ENCODE measurements at places on chromosomes 12 and 14.

DNA sequence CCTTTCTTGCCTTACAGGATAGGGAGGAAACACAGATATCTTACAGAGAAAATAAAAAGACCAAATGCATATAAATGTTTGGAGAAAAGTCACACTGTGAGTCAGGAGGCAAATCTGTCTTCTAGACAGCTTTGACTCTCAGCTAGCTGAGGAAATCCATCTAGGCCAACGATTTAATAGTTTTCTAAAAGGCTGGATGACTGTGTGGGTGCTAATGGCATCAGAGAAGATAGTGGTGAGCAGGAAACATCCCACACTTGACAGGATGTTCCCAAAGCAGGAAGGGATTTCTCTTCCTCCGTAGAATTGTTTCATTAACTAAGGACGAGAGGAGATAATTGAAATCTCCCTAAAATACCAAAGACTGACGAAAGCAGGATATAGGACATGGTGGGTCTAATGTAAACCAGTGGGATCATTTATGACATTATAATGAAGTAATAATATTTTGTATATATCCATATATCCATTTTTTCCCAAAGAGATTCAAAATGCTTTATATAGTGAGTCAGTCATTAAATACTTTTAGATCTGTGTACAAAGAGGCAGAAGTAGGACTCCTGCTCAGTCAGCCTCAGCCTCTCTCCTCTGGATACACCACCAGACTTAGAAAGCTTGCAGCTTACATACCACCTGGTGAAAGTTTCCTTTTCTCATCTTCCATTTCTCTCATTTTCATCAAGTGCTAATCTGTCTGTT is 44.3 kb upstream of the PSMA6 start:
- no peak for DNase-seq

GRCh38 chr14:68546839-68547238 is 246.0 kb downstream of the ZFP36L1 start:
- no peak for DNase-seq

DNA sequence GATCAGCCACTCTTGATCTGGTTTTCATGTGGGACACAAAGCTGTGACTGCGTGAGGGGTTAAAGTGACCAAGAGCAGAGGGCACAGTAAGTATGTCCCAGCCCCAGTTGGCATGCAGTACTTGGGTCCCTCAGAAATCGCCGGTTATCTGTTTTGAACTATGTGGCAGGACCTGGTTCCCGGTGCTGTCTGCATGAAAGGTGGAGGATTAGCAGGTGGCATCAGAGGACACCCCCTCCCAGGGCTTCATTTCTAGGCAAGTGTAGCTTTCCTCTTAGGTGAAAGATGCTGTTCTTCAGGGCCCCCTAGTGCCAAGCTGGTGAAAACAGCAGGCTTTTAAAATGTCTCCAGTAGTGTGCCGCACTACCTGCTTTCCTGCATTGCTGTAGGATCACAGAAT is 57.1 kb downstream of the ATG14 start:
- DNase-seq, result peak; percentile 80

DNA sequence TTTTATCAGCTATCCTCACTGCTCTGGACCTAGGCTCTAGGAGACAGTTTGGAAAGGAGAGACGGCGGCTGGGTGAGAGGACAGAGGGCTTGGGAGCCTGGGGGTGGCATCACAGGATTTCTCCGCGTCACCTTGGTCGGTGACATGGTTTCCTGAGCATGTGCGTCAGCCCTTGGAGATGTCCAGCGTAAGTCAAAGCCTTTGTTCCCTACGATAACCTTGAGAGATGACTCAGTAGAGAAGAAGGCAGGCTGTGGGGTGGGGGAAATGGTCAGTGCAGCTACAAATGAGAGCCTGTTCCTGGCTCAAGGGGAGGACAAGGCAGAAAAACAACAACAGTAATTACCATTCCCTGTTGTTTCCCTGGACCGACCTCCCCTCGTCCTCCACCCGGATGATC is 90.2 kb upstream of the TBX3 start:
- DNase-seq, result no peak

GRCh38 chr12:109873653-109874052 is 6.7 kb downstream of the GLTP start:
- no peak for DNase-seq

GRCh38 chr12:9706086-9706685 is 26.7 kb downstream of the CLECL1 start:
- no peak for DNase-seq

GRCh38 chr14:76510181-76510580 is 134.2 kb downstream of the ESRRB start:
- no peak for DNase-seq

DNA sequence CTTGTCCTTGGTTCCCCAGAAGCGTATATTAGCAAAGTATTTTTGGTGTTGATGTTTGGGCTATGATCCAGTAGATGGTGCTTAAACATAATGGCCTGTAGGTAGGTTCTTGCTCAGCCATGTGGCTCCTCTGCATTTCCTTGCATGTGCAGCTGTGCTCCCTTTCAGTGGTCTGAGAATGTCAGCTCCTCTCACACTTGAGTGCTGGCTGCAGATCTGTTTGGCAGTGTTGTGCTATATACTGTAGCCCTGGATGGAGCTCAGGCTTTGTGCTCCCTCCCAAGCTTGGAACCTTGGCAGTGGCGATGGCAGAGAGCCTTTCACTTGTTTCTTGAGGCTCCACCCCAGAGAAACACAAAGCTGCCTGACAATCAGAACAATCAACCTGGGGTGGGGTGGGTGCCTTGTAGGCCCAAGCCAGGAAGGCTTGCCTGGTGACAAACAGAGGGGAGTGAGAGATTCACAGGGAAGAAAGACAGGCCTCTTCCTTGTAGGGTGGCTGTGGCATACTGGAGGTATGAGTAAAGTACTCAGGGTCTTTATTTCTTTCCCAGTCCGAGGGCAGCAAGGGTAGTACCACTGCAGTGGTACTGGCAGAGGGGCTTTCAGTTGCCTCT is 255.3 kb downstream of the RAD51B start:
- DNase-seq, result no peak

- DNase-seq, result no peak
Observed at GRCh38 chr14:51917193-51917592, 56.8 kb downstream of the GNG2 start.

DNA sequence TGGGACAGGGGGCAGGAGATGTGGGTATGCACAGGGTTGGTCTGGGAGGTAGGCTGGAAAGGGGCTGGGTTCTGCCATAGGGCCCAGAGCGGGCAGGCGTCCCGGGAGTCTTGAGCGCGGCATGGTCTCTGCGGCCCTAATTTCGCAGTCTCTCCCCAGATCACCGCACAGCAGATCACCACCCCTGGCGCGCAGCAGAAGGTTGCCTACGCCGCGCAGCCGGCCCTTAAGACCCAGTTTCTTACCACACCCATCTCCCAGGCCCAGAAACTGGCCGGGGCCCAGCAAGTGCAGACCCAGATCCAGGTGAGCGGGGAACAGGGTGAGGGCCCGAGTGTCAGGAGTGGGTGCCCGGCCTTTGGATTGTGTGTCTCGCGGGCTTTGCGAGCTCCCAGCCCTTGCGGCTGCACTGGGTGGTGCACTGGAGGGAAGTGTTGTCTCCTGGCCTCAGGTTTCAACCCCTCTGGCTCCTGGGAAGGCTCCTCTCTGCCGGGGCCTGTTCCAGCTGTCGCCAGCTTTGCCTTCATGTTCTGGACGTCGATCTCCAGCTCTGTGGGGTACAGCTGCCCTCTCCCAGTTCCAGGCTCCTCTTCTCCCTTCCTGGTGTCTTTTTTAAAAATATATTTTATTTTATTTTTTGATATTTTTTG is 74.7 kb downstream of the DDX51 start:
- peak; percentile 76 for DNase-seq

GRCh38 chr12:19694627-19695026 is 255.3 kb downstream of the AEBP2 start:
- no peak for DNase-seq

GRCh38 chr14:70073924-70074566 is 114.7 kb downstream of the SLC8A3 start:
- no peak for DNase-seq

- no peak for DNase-seq
Observed at GRCh38 chr14:95315156-95315555, 4.6 kb downstream of the CLMN start.

- peak; percentile 100 for DNase-seq
Observed at GRCh38 chr14:104721505-104722431, 2.3 kb upstream of the ADSS1 start.

GRCh38 chr12:120209851-120210250 is 8.9 kb upstream of the RPLP0 start:
- DNase-seq, result peak; percentile 38

DNA sequence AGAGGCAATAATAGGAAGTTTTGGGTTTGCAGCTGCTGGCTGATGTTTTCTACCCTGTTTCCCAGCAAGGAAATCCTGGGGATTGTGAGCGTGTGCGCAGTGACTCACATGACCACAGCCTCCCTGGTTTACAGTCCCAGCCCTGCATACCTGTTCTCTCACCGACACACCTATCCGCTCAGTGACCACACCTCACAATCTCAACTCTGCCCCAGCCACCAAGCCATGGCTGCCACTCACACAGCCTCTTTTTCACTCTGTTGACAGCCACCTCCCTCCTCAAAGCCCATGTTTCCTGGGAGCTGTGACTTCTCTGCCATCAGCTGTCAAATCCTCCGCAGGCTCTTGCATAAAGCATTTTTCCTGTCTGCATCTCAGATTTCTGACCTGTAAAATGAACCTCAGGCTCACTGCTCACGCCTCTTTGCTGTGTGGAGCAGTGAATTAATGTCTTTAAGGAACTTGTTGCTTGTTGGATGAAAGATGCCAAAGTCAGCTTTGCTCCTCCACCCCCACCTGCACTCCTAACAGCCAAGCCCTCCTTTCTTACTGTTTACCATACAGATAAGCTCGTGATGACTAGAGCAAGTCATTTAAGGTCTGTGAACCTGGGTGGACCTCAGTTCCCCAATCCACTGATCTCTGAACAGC is 43.5 kb downstream of the B4GALNT3 start:
- peak; percentile 27 for DNase-seq

- DNase-seq, result no peak
Observed at GRCh38 chr12:89244536-89244935, 107.8 kb downstream of the DUSP6 start.

DNA sequence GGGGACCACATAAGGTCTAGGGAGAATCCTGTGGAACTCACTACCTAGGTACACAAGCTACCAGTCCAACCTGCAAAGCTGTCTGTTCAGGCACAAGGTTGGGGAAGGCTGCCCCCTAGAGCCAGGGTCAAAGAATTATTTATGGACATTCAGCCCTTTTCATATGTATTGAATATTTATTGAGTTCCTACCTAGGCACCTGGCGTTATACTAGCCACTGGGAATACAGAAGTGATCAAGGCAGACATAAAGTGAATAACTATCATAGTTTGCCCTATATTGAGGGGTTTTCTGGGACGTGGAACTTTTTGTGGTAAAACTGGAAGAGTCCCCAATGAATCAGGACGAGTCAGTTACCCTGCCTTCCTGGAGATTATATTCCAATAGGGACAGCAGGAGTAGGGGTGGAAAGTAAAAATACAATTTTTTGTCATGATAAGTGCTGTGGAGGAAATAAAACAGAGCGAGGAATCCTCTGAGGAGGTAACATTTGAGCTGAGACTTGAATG is 5.8 kb upstream of the SLC48A1 start:
- DNase-seq, result peak; percentile 88

DNA sequence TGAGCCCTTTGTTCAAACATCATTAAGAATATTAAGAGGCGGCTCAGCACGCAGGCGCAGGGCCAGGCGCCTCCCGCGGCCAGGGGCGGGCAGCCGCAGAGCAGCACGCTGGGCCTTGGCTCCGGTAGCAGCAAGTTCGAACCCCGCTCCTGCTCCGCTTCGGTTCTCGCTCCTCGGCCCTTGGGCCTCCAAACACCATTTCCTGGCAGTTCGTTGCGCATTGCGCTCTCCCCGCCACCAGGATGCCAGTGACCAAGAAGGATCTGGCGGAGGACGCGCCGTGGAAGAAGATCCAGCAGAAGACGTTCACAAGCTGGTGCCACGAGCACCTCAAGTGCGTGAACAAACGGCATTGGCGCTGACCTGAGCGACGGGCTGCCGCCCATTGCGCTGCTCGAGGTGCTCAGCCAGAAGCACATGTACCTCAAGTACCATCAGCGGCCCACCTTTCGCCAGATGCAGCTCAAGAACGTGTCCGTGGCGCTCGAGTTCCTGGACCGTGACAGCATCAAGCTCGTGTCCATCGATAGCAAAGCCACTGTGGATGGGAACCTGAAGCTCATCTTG is 6.9 kb upstream of the ACVRL1 start:
- DNase-seq, result no peak

- DNase-seq, result no peak
Observed at GRCh38 chr12:124395986-124396385, 101.1 kb downstream of the RFLNA start.

GRCh38 chr12:77923882-77924281 is 93.2 kb downstream of the NAV3 start:
- no peak for DNase-seq

- no peak for DNase-seq
Observed at GRCh38 chr12:8637666-8638065, 25.0 kb downstream of the MFAP5 start.

GRCh38 chr12:53990311-53991076 is 5.5 kb downstream of the HOXC10 start:
- DNase-seq, result no peak

DNA sequence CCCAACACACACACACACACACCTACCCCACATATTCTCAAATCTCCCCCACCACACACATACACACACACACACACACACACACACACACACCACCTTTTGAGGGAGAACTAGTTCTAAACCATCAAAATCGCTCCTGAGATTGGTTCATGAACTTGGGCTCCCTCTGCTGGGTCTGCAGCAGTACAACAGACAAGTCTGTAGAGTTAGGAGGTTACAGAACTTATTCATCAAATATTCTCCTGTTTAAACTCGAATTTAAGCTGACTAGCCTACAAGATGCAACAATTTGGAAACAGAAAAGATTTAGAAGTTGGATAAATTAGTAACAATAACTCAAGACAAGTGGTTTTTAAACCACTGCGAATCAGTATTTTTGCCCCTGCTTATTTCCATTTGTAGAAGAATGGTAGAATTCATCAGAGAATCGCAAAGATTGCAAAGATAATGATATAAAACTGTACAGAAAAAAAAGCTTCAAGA is 136.4 kb upstream of the USP15 start:
- no peak for DNase-seq

DNA sequence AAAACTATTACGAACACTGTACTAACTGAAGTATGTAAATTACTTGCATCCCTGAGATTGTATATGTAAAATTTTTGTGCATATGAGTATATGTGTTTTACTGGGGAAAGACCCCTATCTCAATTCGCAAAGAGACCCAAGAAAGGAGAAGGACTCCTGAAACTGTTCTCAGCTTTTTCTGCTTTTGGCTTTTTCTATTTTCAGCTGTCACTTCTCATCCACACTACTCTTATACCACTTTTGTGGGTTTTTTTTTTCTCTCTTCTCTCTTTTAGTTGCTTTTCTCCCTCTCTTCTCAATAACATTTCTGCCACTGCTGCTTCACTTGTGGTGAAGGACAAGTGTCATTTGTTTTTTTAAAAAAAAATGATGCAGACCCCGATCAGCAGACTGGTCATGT is 39.8 kb downstream of the NIN start:
- DNase-seq, result no peak

DNA sequence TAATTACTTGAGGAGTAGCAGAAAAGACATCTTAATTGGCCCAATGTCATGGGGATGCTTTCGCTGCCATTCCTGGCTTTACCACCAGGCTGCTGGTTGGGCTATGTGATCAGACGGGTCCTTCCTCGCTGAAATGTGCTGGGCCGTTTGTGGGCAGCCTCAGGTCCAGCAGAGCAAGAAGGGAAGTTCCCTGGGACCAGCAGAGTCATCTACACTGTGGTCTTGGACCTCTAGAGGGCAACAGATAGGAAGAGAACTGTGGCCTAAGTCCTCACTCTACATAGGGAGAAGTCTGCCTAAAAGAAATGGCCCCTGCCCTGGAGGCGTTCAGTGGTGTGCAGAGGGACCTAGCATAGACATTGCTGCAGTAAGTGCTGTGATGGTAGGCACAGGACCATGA is 10.9 kb downstream of the EVL start:
- DNase-seq, result no peak

Measured in osteoblast (primary cell).